Progenitor cell of endocrine pancreas (in vitro differentiated cells): ENCODE measurements at places on chromosomes 7 and 10. TPM values are rescaled to one million over a fixed set of nuclear protein-coding genes. Genes with fewer than 3 reads are reported as not detected.
A peak's percentile ranks its signal among the peaks of the same experiment; 100 is the strongest.

DNA sequence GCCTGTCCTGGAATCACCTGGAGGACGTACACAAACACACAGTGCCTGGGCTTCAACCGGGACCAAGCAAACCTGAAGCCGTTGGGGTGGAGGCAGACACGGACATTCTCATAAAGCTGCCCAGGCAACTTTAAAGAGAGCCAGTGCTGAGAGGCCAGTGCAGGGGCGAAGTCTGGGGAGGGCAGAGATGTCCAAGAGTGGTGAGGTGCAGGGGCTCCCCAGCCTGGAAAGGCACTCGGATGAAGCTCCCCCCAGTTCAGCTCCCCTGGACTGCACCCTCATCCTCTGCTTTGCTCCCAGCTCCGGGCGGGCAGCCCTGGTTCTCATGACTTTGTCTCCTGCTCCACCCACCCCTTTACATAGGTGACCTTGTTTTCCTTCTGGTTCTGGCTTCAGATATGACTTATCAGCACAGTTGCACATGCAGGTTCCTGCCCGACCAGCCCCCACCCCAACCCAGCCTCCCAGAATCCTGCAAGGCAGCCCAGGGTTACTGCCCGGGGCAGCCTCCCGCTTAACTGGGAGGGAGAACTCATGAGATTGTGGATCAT lies 60.8 kb upstream of the EEPD1 start:
- DNase-seq, result no peak
- peak overlapping the region; percentile 69 for H3K27ac ChIP-seq
- peak overlapping the region; percentile 22 for H3K4me3 ChIP-seq

- H3K4me1 ChIP-seq, result peaks cover 13% of the 10 kb centered on the region
- H3K4me3 ChIP-seq, result peak overlapping the region; percentile 91
- no peak for DNase-seq
- no peaks in the 10 kb centered on the region for H3K27me3 ChIP-seq
- H3K36me3 ChIP-seq, result no peaks in the 10 kb centered on the region
Measured at GRCh38 chr10:14953424-14954000, 384 bp downstream of the DCLRE1C start.

- no peak overlapping the region for H3K4me3 ChIP-seq
- DNase-seq, result no peak
- H3K4me1 ChIP-seq, result peaks cover 4% of the 10 kb centered on the region
- H3K27ac ChIP-seq, result no peak overlapping the region
- H3K36me3 ChIP-seq, result no peaks in the 10 kb centered on the region
Measured at GRCh38 chr7:13894377-13894776, 95.1 kb downstream of the ETV1 start.

DNA sequence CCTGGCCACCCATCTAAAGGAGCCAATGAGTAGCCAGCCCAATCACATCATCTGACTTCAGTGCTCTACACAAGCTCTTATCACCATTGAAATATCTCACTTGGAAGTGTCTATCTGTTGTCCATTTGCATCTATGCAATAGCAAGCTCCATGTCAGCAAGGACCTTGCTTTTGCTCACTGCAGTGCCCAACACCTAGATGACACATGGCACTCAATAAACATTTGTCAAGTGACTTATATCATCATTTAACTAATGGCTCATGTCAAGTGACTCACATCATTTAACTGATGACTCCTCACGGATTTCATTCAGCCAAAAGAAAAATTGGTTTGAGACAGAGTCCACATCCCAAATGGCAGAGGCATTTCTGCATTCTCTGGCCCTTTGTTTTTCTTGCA lies 92.9 kb upstream of the ADAM12 start:
- no peaks in the 10 kb centered on the region for H3K4me1 ChIP-seq
- no peak overlapping the region for H3K4me3 ChIP-seq
- H3K36me3 ChIP-seq, result no peaks in the 10 kb centered on the region
- no peak for DNase-seq

DNA sequence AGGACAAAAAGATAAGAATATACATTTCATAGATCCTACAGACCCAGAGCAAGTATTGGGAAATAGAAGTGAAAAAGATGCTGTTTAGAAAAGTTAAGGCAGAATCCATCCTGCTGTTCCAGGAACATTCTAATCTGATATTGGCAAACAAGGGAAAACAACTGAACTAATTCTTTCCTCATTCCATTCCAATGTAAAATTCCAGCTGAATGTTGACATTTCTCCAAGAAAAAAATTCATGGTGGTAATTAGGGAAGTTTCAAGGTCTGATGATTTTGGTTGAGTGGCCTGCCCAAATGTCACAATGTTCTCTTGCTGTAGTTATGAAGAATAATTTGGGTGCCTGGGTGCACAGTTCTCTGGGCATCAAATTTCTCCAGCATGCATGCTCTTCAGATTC lies 15.2 kb downstream of the PIP start:
- no peaks in the 10 kb centered on the region for H3K27me3 ChIP-seq
- DNase-seq, result no peak
- no peaks in the 10 kb centered on the region for H3K4me1 ChIP-seq

The PPP1R3C gene
- total RNA-seq, result 29.5 and 30.0 TPM in 2 replicates

GRCh38 chr10:29849126-29849833 lies 210.1 kb downstream of the JCAD start:
- no peak for DNase-seq
- H3K27ac ChIP-seq, result no peak overlapping the region
- H3K4me3 ChIP-seq, result no peak overlapping the region

- peaks cover 6% of the 10 kb centered on the region for H3K4me1 ChIP-seq
- DNase-seq, result no peak
- H3K4me3 ChIP-seq, result no peak overlapping the region
- no peaks in the 10 kb centered on the region for H3K27me3 ChIP-seq
- H3K27ac ChIP-seq, result no peak overlapping the region
Measured at GRCh38 chr10:72053690-72054089, 34.7 kb downstream of the SPOCK2 start.

DNA sequence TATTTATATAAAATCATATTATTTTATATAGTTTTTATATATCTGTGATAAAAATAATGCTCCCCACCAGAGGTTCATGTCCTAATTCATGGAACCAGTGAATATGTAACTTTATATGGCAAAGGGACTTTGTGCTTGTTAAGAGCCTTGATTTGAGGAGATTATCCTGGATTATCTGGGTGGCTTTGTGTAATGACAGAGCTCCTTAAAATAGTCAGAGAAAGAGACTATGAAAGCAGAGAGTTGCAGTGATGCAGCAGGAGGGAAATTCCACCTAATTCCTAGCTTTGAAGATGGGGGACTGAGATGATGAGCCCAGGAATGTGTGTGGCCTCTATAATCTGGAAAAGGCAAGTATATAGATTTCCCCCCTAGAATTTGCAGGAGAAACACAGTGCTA lies 1034.2 kb upstream of the C7orf33 start:
- no peak overlapping the region for H3K27ac ChIP-seq
- no peaks in the 10 kb centered on the region for H3K36me3 ChIP-seq
- DNase-seq, result no peak
- H3K4me1 ChIP-seq, result peaks cover 2% of the 10 kb centered on the region

- peaks cover 1% of the 10 kb centered on the region for H3K36me3 ChIP-seq
- no peaks in the 10 kb centered on the region for H3K4me1 ChIP-seq
- DNase-seq, result no peak
- no peak overlapping the region for H3K4me3 ChIP-seq
- no peak overlapping the region for H3K27ac ChIP-seq
- H3K27me3 ChIP-seq, result no peaks in the 10 kb centered on the region
Measured at GRCh38 chr10:129511758-129512157, 44.7 kb downstream of the MGMT start.

The CPN1 gene
- 4.1 and 4.5 TPM in 2 replicates for total RNA-seq

GRCh38 chr10:130378556-130379400 lies 242.6 kb downstream of the GLRX3 start:
- H3K27me3 ChIP-seq, result peaks cover 3% of the 10 kb centered on the region
- no peak overlapping the region for H3K27ac ChIP-seq
- H3K4me3 ChIP-seq, result no peak overlapping the region
- H3K4me1 ChIP-seq, result no peaks in the 10 kb centered on the region
- H3K36me3 ChIP-seq, result no peaks in the 10 kb centered on the region

GRCh38 chr10:116120688-116121455 lies 152.1 kb downstream of the GFRA1 start:
- H3K27ac ChIP-seq, result no peak overlapping the region
- H3K27me3 ChIP-seq, result no peaks in the 10 kb centered on the region
- H3K36me3 ChIP-seq, result no peaks in the 10 kb centered on the region
- no peak for DNase-seq
- no peak overlapping the region for H3K4me3 ChIP-seq
- H3K4me1 ChIP-seq, result no peaks in the 10 kb centered on the region

- no peaks in the 10 kb centered on the region for H3K36me3 ChIP-seq
- H3K27ac ChIP-seq, result no peak overlapping the region
- no peaks in the 10 kb centered on the region for H3K27me3 ChIP-seq
- no peak for DNase-seq
Measured at GRCh38 chr7:81492910-81493309, 276.9 kb downstream of the HGF start.

GRCh38 chr10:96576277-96576980 lies 10.4 kb downstream of the TM9SF3 start:
- DNase-seq, result no peak
- no peak overlapping the region for H3K4me3 ChIP-seq
- no peak overlapping the region for H3K27ac ChIP-seq
- H3K4me1 ChIP-seq, result peaks cover 30% of the 10 kb centered on the region
- peaks cover 18% of the 10 kb centered on the region for H3K36me3 ChIP-seq

DNA sequence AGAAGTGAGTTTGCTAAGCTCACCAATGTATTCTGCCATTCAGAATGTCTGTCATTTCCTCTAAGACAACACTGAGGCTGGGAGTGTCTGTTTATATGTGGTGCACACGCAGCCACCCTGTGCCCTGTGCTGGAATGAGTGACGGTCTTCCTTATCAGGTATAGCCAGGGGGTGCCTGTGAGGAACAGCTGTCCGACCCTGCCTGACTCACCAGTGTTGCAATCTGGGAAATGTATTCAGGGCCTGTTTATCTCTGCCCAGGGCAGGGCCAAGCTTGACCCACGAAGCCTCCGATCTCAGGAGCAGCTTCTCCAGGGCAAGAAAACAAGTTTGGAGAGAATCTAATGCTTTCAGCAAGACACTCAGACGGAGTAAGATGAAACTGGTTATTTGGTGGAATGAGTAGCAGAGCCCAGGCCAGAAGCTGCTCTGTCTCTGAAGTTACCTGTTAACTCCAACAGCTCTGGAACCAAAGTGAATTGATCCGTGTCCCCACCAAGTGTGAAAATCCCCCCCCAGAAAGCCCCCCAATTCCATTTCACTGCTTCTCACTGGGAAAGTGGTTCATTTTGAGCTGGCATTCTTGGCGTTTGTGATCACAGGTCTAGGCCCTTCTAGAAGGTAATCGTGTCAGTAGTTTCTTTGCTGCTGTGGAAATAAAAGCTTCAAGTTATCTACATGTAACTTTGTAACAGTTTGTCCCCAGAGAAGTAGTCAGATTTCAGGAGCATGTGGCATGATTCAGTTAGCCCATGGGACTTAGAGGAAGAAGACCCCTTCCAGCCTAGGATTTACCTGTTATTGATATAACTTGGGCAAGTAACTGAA lies 6.1 kb upstream of the UBE2H start:
- no peak for DNase-seq
- H3K4me1 ChIP-seq, result peaks cover 26% of the 10 kb centered on the region
- no peak overlapping the region for H3K4me3 ChIP-seq
- peak overlapping the region; percentile 67 for H3K27ac ChIP-seq
- H3K36me3 ChIP-seq, result no peaks in the 10 kb centered on the region

- H3K4me3 ChIP-seq, result no peak overlapping the region
- H3K4me1 ChIP-seq, result no peaks in the 10 kb centered on the region
- DNase-seq, result no peak
- H3K36me3 ChIP-seq, result no peaks in the 10 kb centered on the region
- no peak overlapping the region for H3K27ac ChIP-seq
Measured at GRCh38 chr10:117112220-117112619, 25.9 kb downstream of the VAX1 start.

- H3K4me1 ChIP-seq, result no peaks in the 10 kb centered on the region
- no peak overlapping the region for H3K4me3 ChIP-seq
- H3K27me3 ChIP-seq, result no peaks in the 10 kb centered on the region
- no peak overlapping the region for H3K27ac ChIP-seq
Measured at GRCh38 chr7:139084709-139085108, 24.8 kb downstream of the ZC3HAV1 start.
